Lower leg skin (tissue), 4 donors: ENCODE measurements at places on chromosomes 5 and 9. TPM values are rescaled to one million over a fixed set of nuclear protein-coding genes. Genes with fewer than 3 reads are reported as not detected.

DNA sequence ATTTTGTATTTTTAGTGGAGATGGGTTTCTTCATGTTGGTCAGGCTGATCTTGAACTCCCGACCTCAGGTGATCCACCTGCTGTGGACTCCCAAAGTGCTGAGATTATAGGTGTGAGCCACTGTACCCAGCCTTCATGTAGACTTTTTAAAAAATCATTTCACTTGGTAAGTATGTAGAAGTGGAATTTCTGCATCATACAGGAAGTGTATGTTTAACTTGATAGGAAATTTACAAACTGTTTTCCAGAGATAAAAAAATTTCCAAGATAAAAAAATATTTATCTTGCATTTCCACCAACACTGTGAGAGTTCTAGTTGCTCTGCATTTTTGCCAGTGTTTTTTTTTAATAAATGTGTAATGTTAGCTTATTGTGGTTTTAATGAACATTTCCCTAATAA lies 155.8 kb downstream of the ZNF608 start:
- no peak for DNase-seq

- DNase-seq = no peak
Observed at GRCh38 chr9:99680191-99680590, 141.5 kb upstream of the NR4A3 start.

CYLC2 gene
- not detected for total RNA-seq

CAMK4 gene
- total RNA-seq = 4.1 TPM

DNA sequence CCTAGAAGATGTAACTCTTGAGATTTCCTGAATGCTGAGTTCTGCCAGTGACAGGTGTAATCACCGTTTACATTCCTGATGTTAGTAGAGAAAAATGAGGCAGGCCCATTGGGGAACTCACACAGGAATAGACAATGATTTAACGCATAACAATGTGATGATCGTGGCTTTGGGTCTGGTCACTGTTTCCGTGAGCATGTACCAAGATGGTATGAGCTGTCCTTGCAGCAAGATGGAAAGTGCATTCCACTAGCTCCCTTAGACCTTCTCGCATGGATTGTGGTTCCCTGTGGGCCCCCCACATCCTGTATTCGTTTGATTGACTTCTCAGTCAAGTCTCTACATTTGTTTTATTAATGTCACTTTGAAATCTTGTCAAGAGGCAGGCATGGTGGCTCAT lies 124.0 kb upstream of the DAP start:
- DNase-seq = no peak

INSYN2B gene
- 1.4 TPM for total RNA-seq

- peak; percentile 80 for DNase-seq
Observed at GRCh38 chr5:1661831-1662558, 137.6 kb downstream of the MRPL36 start.
